A549 treated with ZK216348 at 1 μM for 4 hours (cell line): ENCODE measurements at places on chromosomes 1 and 21. TPM values are rescaled to one million over a fixed set of nuclear protein-coding genes. Genes with fewer than 3 reads are reported as not detected.

RGSL1 gene
- not detected in 5 replicates for total RNA-seq

CD1E gene
- not detected in 5 replicates for total RNA-seq

MYBPH gene
- not detected in 5 replicates for total RNA-seq

PM20D1 gene
- not detected in 5 replicates for total RNA-seq

LIN28A gene
- not detected in 5 replicates for total RNA-seq

HSPG2 gene
- total RNA-seq, result 34.8 to 81.3 TPM (median 65.2 TPM) in 5 replicates

PRELP gene
- not detected in 5 replicates for total RNA-seq

SIM2 gene
- total RNA-seq, result 6.9 to 9.2 TPM (median 8.1 TPM) in 5 replicates

LRRC41 gene
- 29.3 to 48.5 TPM (median 40.3 TPM) in 5 replicates for total RNA-seq

SPRR5 gene
- total RNA-seq, result not detected in 5 replicates

PIK3C2B gene
- total RNA-seq, result 4.1 to 9.2 TPM (median 8.3 TPM) in 5 replicates

PIGR gene
- total RNA-seq, result not detected in 5 replicates

ZBTB8B gene
- total RNA-seq, result not detected in 5 replicates

TOMM20 gene
- total RNA-seq, result 85.6 to 124 TPM (median 106 TPM) in 5 replicates

NPHS2 gene
- not detected in 5 replicates for total RNA-seq

DCLRE1B gene
- 8.2 to 10.9 TPM (median 8.9 TPM) in 5 replicates for total RNA-seq

KCNE1 gene
- total RNA-seq, result not detected in 5 replicates

COL11A1 gene
- total RNA-seq, result 0.97 to 3.5 TPM (median 2.6 TPM) in 5 replicates

GLMP gene
- total RNA-seq, result 33.5 to 46.4 TPM (median 44.5 TPM) in 5 replicates

TDRD5 gene
- total RNA-seq, result 0.04 to 0.14 TPM (median 0.07 TPM) in 4 of 5 replicates, not detected in the other

NUP210L gene
- not detected in 5 replicates for total RNA-seq

FAM131C gene
- 10.8 to 20.2 TPM (median 18.3 TPM) in 5 replicates for total RNA-seq

TNFRSF4 gene
- total RNA-seq, result 0.20 to 0.23 TPM in 2 of 5 replicates, not detected in the others

NEXN gene
- total RNA-seq, result 5.0 to 15.4 TPM (median 7.0 TPM) in 5 replicates

HSPA6 gene
- total RNA-seq, result 1.1 to 10.4 TPM (median 2.8 TPM) in 5 replicates

SYPL2 gene
- 0.07 to 0.18 TPM (median 0.08 TPM) in 5 replicates for total RNA-seq

PLA2G2A gene
- not detected in 5 replicates for total RNA-seq

HAPLN2 gene
- 0.11 to 0.43 TPM (median 0.20 TPM) in 3 of 5 replicates, not detected in the others for total RNA-seq

HPCA gene
- 0.25 to 0.42 TPM (median 0.33 TPM) in 5 replicates for total RNA-seq

C1orf146 gene
- not detected in 5 replicates for total RNA-seq

GBP7 gene
- total RNA-seq, result not detected in 5 replicates

SPRR2B gene
- not detected in 5 replicates for total RNA-seq
